ENCODE measurements at places on chromosomes 16 and 17.

- no peak for DNase-seq
These were observed 398.5 kb downstream of the HAPSTR1 start for GRCh38 chr16:9489835-9490467.

- no peak for DNase-seq
These were observed 28.7 kb downstream of the WIPI1 start for GRCh38 chr17:68428498-68429172.

DNA sequence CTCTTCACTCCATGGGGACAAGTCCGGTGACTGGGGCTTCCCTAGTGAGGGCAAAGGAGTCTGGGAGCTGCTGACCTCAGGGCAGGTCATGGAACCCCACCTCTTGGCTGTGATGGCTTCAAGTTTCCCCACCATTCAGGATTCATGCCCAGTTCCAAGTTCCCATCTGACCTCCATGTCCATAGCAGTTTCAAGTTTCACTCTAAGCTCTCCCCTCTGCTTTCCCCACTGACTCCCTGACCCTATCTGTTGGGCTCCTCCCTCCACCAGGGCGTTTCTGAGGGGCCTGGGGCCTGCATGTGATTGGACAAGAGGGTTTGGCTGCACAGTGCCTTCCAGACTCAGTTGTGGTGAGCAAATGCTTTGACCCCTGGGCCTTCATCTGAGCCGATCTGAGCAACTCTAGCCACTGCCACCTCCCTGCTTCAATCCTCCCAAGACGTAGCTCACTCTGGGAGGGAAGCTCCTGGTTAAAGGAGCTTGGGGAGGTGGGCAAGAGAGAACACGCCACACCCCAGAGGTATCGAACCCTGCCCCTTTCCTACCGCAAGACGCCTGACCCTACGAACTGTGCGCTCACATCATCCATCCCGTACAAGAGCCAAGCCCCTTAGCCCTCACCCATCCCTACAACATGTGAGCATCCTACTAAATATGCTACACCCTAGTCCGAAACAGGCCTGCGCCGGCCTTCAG lies 8.3 kb downstream of the ZNF629 start:
- no peak for DNase-seq

DNA sequence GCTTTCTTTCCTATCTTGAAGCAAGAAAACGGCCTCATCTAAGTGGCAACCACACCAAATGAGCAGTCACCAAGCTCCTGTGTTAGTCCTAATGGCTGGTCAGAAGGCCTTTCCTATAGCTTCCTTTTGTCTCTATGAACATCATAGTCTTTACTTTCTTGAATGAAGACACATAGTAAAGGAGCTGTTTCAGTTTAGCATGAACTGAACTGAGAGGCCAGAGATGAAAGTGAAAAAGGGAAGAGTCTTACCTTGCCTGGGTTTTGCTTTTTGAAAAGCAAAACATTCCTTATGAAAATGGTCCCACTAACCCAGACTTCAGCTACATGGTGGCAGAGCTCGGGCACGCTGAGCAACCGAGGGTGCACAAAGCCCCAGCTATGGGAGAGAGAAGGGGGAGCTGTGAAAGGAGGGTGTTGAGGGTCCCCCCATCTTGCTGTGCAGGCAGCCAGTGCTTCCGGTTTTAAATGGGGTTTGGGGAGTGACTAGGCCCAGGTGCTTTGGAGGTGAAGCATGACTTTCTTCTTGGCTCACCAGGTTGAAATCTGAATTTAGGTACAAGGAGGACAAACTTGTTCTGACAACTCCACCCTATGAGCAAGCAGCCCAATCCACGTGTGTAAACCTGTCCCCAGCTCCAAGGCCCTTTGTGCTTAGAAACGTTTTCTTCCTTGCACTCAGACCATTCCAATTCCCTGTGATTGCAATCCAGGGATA lies 9.1 kb upstream of the PSMC3IP start:
- no peak for DNase-seq

DNA sequence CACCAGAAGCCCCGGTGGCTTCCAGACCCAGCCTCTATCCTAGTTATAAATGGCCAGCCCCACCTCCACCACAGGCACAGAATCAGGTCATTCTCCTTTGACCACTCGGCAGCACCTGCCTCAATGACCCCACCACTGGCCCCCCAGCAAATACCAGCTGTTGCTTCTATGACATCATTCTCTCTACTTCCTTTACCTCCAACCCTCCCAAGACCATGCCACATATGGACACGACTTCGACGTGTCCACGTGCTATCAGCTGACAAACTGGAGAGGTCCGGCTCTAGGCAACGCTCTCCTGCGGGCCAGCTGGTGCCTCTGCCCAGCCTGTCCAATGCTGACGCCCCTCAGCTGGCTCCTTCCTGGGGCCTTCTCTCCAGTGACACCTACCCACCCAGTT lies 5.9 kb downstream of the ALYREF start:
- no peak for DNase-seq

- DNase-seq, result no peak
These were observed 165.1 kb upstream of the TNRC6C start for GRCh38 chr17:77793146-77793970.

Data from stimulated activated effector memory CD8-positive, alpha-beta T cell treated with anti-CD3 and anti-CD28 coated beads, Interleukin-12 subunit alpha, Interleukin-12 subunit beta, amount 100 ng/mL, for 72 hours (primary cell).